ENCODE measurements at places on chromosomes 4 and X.

GRCh38 chr4:107937040-107937439 is 5.7 kb downstream of the CYP2U1 start:
- no peak for DNase-seq

- no peak for DNase-seq
Measured at GRCh38 chr4:78667325-78667724, 108.8 kb upstream of the BMP2K start.

GRCh38 chr4:70741867-70742658 is 20.3 kb downstream of the RUFY3 start:
- DNase-seq, result peak; percentile 53

DNA sequence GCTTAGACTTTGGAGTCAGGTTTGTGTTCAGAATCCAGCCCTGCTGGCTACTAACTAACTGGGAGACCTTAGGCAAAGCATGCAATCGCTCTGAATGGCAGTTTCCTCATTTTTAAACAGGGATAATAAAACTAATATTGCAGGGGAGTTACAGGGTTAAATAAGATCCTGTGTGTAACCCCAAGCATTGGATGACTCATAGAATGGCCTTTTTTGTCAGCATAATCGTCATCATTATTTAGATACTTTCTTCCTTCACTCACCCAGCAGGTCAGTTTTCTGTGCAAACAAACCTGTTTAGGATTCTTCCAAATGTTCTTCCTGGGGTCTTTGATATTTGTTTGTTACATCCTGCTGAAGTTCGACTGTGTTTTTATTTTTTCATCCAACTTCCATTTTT is 208.2 kb downstream of the EVC2 start:
- peak; percentile 55 for DNase-seq

DNA sequence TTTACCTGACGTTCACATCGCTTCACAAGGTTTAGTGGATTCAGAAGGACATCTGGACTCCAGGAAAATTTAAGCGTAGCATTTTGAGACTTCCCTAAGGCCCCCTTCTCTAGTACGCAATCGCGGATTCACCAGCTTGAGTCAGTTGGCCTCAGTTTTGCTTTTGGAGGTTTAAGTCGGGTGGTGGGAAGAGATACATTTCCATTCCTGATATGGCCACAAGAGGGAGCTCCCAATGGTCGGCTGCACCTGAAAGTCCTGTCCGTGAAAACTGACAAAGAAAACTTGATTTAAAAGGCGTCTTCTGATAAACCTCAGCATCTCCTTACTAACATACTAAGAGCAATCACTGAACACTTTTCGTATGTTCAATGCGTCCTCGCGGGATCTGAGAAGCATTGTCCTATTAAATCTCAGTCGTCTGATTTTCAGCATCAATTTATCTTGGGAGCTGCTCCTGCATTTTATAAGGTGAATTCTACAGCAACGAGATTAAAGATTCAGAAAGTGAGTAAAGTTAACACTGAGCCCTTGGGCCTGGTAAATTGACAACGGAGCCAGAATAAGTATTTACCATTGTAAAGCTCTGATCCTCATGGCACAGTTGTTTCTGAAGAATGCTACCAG is 50.6 kb downstream of the LGI2 start:
- peak; percentile 71 for DNase-seq

Measured in iris pigment epithelial cell (primary cell).